Ecto neural progenitor cell (in vitro differentiated cells): ENCODE measurements at places on chromosomes 6 and 20.
A peak's percentile ranks its signal among the peaks of the same experiment; 100 is the strongest.

DNA sequence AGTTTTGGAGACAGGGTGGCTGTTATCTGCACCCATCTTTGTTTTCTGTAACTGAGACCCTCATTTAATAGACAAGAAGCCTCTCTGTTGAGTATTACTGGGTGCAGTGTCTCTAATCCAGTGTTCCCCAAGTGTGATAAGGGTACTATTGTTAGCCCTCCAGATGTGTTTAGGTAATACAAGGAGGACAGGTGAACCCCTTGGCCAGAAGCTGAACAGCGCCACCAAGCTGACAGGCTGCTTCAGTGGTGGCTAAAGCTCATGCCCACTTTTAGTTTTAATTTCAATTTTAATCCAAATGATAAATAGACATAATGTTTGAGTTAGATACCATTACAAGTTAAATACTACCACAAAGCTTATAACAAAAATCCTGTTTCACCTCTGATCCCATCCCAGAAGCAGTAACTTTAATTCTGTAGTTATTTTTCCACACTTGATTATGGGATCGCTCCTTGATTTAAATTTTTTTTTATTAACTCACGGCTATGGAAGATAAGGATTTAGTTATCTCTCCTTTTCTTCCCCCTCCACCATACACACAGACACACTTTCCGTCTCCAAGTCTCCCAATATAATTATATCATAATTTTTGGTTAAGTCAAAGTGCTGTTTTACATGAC lies 8.4 kb upstream of the STK35 start:
- no peak for DNase-seq

- DNase-seq, result no peak
Observed at GRCh38 chr6:16067568-16067967, 61.3 kb upstream of the MYLIP start.

DNA sequence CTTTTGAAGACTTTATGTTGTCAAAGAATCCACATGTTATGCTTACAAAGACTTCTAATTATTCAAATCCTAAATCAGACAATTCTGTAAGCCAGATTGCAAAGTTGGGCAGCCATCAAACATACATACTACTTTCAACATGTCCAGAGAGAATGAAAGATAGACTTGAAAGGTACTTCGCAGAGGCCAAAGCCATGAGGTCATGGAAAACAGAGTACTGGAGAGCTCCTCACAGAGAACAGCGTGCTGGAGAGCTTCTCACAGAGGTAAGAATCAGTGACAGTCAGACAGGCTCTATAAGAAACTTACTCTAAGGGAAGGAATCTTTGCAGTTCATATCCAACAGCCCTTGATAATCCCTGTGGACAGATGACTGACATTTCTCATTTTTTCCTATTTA lies 400.2 kb downstream of the GJA1 start:
- no peak for DNase-seq

- no peak for DNase-seq
Observed at GRCh38 chr6:169082093-169082492, 171.6 kb downstream of the THBS2 start.

DNA sequence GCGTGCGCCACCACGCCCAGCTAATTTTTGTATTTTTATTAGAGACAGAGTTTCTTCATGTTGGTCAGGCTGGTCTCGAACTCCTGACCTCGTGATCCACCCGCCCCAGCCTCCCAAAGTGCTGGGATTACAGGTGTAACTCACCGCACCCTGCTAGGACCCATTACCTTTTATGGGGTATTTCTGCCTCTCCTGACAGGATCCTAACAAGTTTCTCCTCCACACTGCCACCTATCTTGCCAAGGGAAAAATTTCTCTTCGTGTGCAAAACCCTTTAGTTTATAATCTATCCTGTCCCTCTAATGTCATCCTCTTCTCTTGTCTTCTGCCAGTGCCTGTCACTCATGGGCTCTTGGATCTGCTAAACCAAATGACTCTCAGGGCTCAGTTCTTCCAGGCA lies 1.9 kb downstream of the STMND1 start:
- no peak for DNase-seq

DNA sequence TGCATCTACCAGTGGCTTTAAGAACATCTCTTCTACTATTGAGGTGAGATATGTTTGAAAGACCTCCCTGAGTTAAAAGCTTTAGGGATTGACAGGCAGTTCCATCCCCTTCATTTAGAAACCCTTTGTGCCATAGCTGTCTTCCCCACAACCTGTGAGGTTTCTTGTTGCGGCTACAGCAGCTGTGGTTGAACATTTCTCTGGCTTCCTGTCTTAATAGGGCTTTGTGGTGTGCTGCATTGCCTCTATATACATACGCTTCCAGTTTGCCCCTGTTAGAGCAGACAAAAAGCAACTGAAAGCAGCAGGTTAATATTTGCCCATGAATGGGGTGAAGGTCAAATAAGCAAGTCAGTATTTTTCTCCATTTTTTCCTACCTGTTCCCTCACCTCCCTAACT lies 210.2 kb downstream of the TMEM200A start:
- DNase-seq, result no peak

- no peak for DNase-seq
Observed at GRCh38 chr6:145051661-145052060, 683.7 kb downstream of the EPM2A start.

DNA sequence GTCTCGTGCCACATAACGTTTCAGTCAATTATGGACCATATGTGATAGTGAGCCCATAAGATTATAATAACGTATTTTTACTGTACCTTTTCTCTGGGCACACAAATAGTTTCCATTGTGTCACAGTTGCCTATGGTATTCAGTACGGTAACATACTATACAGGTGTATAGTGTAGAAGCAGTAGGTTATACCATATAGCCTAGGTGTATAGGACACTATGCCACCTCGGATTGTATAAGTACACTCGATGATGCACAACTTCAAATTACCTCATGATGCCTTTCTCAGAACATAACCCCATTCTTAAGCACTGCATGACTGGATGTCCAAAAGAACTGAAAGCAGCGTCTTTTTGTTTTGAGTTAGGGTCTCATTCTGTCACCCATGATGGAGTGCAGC lies 59.5 kb upstream of the MYO6 start:
- no peak for DNase-seq

- no peak for DNase-seq
Observed at GRCh38 chr20:37711994-37712964, 18.4 kb downstream of the CTNNBL1 start.

GRCh38 chr6:27872642-27873020 lies 39.6 kb downstream of the OR2B2 start:
- no peak for DNase-seq

DNA sequence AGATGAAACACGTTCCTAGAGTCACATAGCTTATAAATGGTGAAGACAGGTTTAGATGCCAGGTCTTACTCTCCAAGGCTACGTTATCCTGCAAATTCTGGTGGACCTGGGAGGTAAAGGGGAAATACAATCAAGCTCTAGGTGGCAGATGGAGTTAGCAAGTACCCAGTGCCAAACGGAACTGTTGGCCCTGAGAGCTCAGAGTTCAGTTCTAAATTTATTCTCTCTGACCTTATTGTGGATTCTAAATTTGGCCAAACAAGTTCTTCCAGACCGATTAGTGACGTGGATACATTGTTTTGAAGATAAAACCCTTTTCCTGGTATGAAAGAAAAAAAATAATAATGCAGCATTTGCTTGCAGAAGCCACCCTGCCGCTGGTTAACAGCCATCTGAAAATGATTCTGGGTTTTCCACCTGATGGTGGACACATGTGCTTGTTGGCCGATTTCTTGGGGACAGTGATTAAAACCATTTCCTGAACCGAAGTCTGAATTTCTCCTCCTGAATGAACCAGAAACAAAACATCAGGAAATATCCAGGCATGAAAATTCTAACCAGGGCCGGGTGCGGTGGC lies 32.5 kb downstream of the RIPOR3 start:
- no peak for DNase-seq

DNA sequence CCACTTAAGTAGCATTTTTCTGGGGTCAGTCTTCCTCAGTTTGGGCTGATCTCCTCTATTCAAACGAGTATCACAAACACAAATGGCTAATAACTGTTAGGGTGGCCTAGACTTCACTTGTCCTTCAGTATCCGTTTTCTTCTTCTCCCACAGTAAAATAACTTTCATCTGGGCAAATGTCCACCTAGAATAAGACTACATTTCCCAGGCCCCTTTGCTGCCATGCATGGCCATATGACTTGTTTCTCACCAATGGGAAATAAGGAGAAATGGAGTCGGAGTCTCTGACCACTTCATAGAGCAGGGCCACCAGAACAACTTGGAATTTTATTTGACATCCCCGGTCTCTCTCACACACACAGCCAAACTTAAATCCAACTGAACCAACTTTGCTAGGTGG lies 51.4 kb downstream of the SULF2 start:
- DNase-seq, result no peak

GRCh38 chr20:49846206-49846807 lies 33.7 kb downstream of the SLC9A8 start:
- no peak for DNase-seq

DNA sequence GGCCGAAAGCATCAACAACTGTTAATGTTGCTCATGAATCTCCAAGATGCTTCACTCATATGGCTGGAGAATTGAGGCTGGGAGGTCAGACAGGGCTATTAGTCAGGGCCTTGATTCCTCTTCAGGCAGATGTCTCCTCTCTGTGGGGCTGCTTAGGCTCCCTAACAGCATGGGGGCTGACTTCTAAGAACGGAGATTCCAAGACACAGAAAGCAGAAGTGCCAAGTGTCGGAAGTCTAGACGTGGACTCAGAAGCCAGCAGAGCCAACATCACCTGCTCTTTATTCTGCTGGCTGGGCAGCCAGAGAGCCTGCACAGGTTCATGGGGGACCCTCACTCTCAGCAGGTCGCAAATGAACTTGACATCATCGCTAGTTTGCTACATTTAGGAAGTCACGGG lies 279.8 kb downstream of the CDH26 start:
- no peak for DNase-seq

GRCh38 chr6:22036275-22036674 lies 260.6 kb downstream of the PRL start:
- peak; percentile 50 for DNase-seq

DNA sequence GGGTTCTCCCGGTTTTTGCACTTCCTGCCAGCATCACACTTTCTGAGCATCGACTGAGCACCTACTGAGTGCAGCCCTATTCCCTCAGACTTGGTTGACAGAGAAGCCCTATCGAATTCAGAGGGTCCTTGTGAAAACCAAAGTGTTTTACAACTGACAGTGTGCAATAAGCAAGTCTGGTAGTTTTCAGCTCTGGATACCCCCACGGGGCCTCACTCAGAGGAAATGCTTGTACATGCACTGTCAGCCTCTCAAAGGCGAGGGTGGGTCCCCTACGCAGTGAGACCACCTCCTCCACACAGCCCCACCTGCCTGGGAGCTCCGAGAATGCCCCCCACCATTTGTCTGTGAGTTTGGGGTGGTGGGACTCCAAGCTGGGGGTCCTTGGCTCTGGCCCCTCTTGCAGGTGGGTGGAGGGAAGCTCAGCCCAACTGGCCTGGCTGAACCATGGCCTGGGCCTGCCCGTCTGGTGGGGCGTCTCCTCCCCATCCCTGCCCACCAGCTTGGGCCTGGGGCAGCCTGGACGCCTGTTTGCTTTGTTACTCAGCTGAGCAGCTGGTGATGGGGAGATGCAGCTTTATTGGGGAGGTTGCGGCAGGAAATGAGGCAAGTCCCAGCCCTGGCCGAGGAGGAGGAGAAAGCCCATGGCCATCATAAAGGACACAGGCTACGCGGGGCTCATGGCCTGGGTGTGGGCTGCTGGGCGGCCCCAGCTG lies 1.7 kb downstream of the SPDEF start:
- no peak for DNase-seq

DNA sequence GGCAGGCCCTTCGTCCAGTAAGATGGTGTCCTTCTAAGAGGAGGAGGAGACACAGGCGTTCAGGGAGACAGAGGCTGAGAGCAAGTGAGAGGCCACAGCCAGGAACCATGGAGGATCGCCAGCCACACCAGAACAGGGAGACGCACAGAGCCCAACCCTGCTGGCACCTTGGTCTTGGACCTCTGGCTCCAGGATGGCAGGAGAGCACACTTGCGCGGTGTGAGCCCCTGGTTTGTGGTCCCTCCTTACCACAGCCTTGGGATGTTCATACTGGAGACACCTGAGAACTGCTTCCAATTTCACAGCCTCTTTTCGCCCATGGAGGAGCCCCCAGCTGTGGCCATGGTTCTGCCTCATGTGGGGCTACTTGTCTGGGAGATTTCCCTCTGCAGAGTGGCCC lies 222.4 kb downstream of the DLL1 start:
- no peak for DNase-seq

GRCh38 chr6:110345025-110345424 lies 13.1 kb downstream of the METTL24 start:
- no peak for DNase-seq

DNA sequence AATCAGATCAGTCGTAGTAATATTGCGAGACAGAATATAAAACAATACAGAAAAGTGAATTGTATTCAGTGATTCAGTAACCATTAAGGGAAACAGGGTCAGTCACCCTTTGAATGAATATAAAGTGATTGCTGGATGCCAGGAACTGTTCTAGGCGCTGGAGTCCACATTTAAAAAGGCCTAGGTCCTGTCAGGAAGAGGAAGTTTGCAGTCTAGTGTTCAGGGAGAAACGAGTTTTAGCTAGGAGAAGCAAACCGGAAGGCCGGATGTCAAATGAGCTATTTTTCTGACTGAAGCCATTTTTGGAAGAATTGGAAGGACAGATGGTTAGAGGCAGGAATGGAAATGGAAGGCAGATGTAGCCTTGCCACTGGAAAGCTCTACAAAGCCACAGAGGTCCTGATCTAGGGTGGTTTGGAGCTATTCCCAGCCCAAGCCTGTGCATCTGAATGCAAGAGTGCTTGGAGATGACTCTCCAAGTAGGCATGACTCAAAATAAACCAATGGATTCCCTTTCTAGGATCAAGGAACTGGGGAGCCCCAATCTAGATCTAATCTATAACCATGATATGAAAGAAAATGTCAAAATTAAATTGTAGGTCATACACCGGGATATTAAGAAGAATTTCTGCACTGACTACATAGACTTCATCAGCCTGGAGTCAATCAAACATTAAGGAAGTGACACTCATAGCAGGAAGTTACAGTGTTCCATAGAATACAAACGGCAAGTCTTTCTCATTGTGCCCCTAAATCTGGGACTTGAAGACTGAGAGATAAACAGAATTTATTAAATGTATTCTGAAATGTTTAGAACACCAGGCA lies 36.8 kb upstream of the CDKAL1 start:
- DNase-seq, result no peak

DNA sequence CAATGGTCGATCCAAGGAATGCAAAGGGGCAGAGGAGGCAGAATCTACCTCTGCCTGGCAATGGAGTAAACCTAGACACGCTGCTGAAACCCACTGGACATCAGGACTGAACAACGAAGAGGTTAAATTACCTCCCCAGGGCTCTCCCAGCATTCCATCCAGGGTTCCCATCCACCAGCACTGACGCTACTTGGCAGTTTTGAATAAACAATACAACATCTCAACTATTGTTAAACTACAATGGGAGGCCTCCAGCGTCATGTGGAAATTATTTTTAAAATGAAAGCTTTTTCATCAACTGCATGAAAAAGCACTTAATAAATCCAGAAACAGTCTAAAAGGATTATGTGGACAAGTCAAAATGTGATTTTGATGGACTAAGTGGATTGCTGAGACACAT lies 96.8 kb upstream of the NHSL1 start:
- no peak for DNase-seq

GRCh38 chr6:124967444-124967843 lies 5.2 kb downstream of the RNF217 start:
- DNase-seq, result no peak
